RKO (cell line): ENCODE measurements at places on chromosomes 7 and 10.

GRCh38 chr7:93148144-93148543 is at the start of gene SAMD9L:
Gene SAMD9L (minus strand): TSS chr7:93148385. CDS start chr7:93135971, 12,414 bp downstream.
- peak; percentile 53 for DNase-seq

- DNase-seq, result no peak
These were observed 16.4 kb downstream of the HOXA1 start for GRCh38 chr7:27079234-27079975.

DNA sequence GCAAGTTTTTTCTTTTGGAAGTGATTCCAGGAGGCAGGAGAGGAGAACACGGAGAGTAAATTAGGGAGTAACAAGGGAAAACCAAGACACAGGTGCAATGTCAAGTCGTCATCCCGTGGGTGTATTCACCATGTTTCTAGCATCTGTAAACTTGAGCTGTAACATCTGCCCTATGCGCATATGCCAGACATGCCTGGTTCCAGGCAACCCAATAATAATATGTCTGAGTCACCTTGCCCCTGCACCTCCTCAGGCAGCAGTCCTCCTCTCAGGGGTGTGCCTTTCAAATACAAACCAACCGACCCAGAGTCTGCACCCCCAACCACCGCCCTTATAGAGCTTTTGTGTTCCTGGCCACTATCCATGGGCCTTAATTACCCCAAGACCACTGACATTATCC is 107.0 kb upstream of the PDE1C start:
- DNase-seq, result no peak

- no peak for DNase-seq
These were observed 89.8 kb downstream of the SEMA3A start for GRCh38 chr7:84104826-84105225.

DNA sequence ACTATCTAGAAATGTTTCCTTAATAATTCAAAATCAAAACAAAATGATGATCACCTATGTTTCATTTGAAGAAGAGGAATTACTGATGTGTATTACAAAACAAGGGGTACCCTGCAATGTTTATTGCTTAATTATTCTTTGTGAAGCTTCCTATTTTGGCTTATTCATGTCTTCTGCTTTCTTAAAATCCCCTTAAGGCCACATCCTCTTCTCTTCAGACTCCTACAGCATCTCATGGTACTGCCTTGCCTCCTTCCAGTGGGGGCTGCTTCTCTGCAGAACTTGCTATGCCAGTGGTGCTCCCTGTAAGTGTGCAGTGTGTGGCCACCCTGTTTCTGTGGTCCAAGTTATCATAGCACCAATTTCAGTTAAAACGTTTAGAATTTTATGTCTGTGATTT is 35.0 kb downstream of the CCDC146 start:
- no peak for DNase-seq

DNA sequence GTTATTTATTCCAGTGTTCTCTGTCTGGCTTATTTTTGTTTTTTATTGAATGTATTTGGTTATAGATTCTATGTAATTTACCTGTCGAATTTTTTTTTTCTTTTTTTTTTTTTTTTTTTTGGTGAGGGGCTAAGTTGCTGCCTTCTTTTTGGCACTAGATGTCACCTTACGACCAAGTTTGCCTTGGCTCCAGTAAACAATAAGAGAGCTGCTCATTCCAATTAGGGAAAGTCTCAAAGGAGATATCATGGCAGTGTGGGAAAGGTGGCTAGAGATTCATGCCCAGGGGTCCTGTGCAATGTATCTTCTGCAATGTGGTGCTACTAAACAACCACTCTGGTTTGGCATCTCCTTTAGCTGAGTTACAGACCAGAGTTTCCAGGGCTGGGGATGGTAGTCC is 84.0 kb downstream of the PTPN20 start:
- peak; percentile 22 for DNase-seq

GRCh38 chr7:98991141-98991540 is 112.8 kb downstream of the TRRAP start:
- DNase-seq, result no peak

DNA sequence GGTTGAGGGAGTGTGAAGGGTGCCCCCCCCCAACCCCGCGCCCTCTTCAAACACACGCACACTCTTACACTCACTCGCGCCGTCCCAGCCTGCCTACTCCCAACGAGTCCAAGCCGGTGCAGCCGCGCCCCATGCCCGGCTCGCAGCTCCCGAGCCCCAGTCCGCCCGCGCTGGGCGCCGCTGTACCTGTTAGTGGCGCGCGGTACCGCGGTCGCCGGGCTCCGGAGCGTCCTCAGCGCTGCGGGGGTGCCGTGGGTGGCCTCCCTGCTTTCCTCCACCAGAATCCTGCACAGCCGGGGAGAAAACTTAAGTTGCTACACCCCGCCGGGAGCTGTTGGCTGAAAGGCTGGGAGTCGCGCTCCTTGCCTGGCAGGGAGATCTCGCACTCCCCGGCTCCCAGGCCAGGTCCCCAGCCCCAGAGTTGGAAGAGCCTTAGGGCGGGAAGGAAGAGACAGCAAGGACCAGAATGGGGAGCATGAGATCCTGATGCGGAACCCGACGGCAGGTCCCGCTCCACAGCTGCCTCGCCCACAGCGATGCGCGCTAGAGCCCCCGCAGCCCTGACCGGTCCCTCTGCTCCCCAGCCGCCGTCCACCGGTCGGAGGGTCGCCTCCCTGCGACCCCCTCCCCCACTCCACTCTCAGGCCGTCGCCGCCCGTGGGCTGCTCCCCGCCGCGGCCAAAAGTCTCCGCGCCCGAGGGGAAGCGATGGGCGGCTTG is 863 bp downstream of the ST8SIA6 start:
- no peak for DNase-seq

GRCh38 chr10:132436861-132437410 is 39.9 kb downstream of the PWWP2B start:
- DNase-seq, result no peak

DNA sequence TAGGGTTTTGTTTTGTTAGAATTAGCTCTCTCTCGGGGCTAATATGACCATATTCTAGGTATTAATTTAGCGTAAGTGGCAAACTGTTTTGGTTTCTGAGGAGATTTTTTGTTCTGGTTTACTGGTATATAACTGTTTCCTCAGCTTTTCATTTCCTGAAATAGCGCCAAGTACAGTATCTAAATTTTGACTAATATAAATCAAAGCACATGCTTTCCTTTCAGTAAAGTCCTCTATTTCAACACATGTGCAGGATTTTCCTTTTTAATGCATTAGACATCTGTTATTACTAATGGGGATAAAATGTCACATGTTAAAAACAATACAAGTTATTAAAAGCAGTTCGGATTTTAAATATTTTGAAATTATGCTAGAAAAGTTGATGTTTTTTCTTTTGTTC is 11.3 kb downstream of the FERD3L start:
- DNase-seq, result no peak

GRCh38 chr7:130113887-130114286 is 43.6 kb downstream of the KLHDC10 start:
- no peak for DNase-seq

GRCh38 chr7:55242613-55243012 is 122.5 kb upstream of the LANCL2 start:
- no peak for DNase-seq

GRCh38 chr7:50147951-50148808 is 55.1 kb upstream of the ZPBP start:
- no peak for DNase-seq

GRCh38 chr7:46852795-46853194 is 729.1 kb downstream of the TNS3 start:
- no peak for DNase-seq

DNA sequence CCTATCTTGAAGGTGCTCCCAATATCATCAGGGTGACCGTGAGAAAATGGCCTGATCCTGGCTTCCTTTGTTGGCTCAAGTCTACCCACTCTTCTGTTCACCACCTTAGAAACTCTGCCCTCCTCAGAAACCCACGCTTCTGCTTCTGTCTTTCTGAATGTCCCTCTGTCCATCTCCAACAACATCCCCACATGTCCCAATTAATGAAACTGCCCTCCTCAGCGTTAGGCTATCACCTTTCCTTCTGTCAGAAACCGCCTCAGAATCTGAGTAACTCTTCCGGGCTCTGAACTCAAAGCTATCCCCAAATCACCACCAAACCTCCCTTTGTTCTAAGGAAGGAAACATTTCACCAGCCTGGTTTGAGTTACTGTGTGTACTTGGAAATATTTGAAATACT is 315.8 kb upstream of the ZNF32 start:
- no peak for DNase-seq

DNA sequence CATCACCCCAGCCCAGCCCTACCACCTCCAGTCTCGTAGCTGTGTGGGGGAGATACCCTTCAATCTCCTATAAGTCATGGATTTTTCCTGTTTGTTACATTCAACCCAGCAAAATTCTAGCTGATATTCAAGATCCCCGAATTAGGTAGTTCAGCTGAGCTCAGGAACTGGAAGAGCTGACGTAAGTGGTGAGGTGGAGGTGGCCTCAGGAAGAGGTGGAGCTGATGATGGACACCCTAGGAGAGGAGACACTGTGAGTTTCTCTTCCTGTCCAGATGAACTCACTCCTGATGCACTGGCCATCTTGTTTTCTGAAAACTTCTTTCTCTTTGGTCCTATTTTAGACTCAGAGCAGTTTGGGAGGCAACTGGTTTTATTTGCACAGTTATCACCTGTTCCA is 90.5 kb upstream of the PITRM1 start:
- no peak for DNase-seq

DNA sequence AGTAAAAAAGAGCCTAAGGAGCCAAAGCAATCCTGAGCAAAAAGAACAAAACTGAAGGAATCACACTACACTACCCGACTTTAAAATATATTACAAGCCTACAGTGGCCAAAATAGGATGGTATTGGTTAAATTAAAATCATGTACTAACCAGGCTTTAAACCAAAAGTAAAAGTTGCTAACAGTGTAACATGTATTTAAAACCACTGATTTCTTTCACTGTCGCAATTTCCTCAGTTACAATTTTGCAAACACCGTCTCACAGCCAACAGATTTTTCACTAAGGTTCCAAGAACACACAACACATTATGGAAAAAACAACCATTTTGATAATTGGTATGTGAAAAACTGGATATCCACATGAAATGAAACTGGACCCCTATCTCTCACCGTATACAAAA is 74.0 kb downstream of the JMJD1C start:
- DNase-seq, result no peak

GRCh38 chr7:121276313-121276712 is 52.5 kb upstream of the WNT16 start:
- DNase-seq, result no peak

DNA sequence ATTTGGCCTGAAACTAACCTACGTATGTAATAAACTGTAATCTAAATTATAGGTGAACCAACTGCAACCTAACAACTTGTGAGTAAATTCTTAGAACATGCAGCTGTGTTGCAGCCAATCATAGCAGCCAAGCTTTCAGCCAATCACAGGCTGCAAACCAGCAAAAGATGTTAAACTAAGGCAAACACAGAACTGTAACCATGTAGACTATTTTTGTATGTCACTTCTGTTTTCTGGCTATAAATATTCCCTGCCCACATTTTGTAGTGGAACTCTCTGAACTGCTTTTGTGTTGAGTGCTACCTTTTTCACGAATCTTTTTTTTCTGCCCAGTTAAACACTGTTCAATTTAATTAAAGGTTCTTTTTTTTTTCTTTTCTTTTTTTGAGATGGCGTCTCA is 28.2 kb upstream of the ZPBP start:
- DNase-seq, result no peak

GRCh38 chr7:90728568-90728967 is 132.4 kb downstream of the CDK14 start:
- DNase-seq, result no peak

GRCh38 chr10:8445353-8445752 is 390.9 kb downstream of the GATA3 start:
- no peak for DNase-seq

DNA sequence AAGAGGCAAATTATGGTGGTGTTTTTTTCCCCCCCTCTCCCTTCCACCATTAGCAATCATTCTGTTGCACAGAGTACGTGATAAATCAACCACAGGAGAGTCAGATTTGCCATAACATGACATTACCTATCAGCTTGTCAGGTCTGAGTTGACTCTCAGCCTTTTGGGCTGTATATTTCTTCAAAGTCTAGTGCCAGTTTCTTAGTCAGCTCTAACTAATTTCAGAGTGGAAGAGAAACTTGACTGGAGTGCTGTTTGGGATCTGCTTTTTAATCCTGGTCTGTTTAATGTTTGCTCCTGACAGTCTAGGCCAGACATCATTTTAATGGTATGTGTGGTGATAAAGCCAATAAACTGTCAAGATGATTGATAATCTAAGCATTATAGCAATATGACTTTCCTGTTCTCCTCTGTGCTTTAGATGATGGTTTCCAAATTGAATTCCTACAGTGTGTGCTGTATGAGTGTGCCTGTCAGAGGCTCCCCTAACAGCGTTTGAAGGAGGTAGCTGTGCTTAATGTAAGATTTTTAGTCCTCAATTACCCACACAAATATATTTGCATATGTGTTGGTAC is 76.9 kb downstream of the LRMDA start:
- DNase-seq, result peak; percentile 34

DNA sequence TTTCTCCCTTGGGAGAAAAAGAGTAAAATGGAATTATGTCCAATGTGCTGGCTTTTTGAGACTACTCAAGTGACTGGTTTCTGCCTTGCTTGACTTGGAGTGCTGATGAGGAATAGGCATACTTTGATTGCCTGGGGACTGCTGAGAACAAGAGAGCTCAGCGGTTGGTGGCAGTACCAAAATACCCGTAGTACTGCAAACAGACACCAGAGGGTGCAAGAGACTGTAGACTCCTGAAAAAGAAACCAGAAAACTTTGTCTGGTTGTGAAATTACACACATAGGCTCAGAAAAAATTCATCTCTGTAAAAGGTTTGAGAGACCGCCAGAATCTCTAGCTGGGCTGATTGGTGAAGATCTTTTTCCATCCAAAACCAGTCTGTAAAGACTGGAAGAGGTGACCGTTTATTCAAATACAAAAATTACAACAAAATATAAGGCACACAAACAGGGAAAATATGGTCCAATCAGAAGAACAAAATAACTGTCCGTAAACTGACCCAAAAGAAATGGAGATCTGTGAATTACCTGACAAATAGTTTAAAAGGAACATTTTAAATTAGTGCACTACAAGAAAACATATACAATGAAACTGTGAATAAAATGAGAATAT is 18.5 kb downstream of the BICC1 start:
- DNase-seq, result peak; percentile 73

DNA sequence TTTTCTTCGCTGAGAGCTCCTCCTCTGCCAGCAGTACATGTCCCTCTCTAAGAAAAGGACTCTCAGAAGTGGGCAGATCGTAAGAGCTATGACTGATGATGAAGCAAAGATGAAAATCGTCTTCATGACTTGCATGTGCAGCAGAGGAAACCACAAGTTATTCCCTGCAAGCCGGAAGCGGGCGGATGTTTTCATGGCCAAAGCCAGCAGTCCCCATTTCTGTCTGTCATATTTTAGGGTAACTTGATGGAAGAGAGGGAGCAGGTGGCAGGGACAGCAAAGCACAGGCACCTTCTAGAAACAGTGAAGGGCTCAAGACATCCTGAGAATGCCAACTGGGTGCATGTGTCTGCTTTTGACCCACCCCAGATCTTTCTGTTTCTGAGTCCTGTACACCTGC is 19.9 kb downstream of the KLF6 start:
- no peak for DNase-seq

GRCh38 chr7:141262101-141263090 is 188.5 kb downstream of the TMEM178B start:
- peak; percentile 27 for DNase-seq

- no peak for DNase-seq
These were observed 59.3 kb downstream of the COL28A1 start for GRCh38 chr7:7476381-7476780.
